ENCODE measurements at places on chromosomes 16 and 17.

DNA sequence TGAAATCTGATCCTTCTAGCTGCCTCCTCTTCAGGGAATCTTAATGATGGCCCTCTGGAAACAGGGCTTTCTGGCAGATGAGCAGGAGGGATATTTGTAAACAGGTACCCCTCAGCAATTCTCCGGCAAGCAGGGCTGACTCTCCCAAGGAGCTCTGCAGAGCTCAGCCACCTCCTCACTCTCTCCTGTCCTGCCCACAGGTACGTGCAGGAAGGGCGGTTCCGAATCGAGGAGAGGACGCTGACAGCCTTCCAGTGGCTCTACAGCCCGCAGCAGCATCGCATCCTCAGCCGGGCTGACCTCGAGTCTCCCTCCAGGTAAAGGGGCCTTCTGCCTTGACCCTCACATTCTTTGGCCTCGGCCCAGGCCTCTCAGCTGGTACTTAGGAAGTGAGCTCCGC lies 20.7 kb upstream of the CCDC92B start:
- DNase-seq, result no peak

DNA sequence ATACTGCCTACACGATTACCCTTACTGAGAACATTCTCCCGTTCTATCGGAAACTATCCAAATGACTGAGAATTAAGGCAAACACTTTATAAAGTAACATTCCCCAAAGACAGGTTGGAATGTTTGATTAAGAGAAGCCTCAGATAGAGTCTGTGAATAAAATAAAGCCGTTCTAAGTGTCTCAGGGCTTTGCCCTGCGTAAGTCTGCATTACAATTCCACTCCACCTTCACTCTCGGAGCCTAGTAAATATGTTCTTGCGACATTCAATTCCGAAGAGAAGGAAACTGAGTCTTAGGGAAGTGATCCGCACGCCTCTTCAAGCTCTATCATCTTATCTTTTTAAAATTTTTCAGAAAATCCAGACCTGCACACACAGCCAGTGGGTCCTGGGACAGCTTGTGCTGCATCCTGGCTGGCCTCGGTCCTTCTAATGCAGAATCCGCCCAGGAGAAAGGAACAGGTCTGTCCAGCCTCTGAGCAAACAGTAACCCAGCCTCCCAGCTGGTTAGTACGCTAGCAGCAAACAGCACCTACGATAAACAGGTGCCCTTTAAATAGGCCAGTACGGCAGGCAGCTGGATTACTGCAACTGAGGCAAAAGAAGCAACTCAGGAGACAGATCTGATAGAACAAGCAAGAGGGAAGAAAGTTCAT lies 254.1 kb upstream of the IRX3 start:
- DNase-seq, result no peak

DNA sequence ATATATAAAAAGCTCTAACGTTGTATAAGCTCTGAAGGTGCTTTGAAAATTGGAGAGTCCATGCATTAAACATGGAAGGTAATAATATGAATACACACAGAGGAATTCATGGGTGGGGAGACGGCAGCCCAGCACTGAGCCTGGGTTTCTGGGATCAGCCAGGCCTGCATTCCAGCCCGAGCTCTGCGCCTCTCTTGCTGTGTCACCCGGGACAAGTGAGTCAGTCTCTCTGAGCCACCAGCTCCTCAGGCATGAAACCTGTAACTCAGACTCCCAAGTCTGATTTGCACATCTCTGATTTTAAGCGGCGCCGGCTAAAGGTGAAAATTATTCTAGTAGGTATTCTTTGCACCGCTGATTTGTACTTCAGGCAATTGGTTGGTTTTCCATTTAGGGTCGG lies 238.8 kb downstream of the MRTFB start:
- DNase-seq, result peak; percentile 80

- no peak for DNase-seq
Measured at GRCh38 chr16:87815567-87815966, 49.8 kb upstream of the KLHDC4 start.

DNA sequence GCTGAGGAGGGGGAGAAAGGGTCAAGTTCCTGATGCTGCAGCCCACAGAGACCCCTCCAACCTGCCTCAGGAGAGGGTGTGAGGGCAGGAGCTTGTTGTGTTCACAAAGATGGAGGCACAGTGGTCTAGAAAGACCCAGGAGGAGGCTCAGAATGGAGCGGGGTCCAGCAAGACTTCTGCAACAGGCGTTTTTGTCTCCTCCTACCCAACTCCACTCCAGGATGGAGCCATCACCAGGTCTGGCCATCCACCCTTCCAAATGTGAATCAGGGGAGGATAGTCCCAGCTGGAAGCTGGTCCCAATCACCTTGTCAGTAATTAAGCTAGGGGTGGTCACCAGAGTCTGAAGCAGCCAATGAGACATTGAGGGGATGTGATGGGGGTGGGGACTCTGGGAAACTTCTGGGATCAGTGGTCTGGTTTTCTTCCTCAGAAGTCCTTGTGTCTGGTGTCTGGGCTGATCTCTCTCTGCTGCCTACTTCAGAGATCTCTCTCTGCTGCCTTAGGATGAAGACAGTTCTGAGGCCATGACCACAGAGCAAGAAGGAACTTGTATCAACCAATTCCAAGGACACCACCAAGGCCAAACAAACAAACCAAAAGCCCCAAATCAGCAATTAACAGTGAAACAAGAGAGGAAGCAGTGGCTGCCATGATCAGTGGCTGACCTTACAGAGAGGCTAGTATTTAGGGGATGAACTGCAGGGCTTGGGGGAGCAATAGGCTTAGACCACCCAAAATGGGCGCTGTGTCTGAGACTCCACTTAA lies 14.5 kb downstream of the CD300LB start:
- DNase-seq, result no peak

DNA sequence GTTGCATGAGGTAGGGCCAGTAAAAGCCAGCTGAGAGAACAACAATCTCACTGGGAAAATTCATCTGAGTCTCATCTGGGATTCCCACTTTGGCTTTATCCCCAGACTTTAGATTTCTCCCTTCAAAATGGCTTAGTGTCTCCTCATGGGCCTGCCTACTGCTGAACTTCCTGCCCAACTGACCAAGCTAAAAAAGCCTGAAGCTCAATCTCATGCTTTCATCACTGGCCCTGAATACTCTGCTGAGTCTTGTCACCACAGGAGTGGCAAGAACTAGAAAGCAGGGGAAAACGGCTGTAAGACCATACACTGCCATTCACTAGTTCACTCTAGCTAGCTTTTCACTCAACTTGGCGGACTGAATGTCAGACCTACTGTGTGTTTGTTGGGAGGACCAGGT lies 96.4 kb upstream of the NOG start:
- no peak for DNase-seq

DNA sequence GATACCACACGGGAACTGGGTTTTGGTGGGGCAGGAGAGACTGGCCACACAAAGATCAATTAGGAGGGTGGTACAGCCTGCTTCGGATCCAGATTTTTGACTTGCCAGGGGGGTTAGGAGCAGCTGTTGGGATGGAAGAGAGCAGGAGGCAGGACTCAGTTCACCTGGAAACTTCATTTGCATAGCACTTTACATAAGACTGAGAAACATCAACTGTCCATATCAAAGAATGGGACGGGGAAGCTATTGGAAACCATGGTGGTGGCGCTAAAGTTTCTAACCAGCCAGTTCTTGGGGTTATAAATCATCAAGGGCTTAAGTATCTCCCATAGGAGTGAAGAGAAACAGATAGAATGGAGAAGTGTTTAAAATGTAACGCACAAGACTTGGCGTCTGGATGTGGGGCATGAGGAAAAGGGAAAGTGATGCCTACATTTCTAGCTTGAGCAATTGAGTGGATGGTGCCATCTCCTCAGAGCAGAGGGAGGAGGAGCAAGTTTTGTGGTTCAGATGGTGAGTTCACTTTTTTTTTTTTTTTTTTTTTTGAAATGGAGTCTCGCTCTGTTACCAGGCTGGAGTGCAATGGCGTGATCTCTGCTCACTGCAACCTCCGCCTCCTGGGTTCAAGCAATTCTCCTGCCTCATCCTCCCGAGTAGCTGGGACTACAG lies 6.4 kb upstream of the SRCAP start:
- no peak for DNase-seq

DNA sequence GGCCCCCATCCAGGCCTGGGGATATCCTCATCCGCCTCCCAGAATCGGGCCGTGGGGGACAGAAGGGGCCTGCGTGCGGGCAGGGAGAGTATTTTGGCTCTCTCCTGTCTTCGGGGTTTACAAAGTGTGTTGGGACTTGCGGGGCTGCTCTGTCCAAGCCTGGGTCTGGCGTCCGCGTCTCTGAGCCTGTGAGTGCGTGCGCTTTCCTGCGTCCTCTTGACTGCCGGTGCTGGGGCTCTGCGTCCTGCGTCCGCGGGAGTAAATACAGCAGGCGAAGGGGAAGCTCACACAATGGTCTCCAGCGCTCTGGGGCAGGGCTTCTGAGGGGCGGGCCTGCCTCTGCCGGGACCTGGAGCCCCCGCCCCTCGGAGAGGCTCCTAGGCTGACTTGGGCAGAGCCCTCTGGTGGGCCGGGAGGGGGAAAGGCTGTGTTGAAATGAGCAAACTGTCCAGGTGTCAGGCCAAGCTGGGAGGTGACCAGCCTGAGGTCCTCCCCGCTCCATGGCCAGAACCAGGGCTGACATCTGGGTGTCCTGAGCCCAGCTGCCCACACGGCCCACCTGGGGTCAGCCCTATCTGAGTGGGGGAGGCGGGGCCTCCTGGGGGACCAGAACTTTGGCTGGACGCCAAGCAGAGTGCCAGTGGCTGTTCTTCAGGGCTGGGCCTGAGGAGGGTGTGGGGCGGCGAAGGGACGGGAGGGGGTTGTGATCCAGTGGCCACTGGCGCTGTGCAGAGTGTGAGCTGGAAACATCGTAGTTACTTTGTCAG lies 233.6 kb downstream of the SEC14L1 start:
- peak; percentile 85 for DNase-seq

DNA sequence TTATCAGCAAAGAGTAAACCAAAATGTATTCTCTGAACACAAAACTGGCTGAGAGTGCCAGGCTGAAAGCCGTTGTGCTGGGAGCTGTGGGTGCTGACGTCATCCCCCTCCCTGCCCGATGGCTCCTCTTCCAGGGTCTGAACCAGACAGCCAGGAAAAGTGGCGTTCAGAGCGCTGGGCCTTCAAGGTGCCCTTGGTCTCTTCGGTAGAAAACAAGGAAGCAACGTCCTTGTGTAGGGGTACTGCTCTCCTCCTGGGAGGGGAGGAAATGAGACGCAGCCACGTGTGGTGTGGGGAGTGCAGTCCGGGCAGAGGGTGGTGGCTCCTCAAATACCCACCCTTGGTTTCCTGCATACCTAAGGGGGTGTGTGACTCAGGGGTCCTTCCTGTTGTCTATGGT lies 394.7 kb downstream of the SEC14L1 start:
- no peak for DNase-seq

DNA sequence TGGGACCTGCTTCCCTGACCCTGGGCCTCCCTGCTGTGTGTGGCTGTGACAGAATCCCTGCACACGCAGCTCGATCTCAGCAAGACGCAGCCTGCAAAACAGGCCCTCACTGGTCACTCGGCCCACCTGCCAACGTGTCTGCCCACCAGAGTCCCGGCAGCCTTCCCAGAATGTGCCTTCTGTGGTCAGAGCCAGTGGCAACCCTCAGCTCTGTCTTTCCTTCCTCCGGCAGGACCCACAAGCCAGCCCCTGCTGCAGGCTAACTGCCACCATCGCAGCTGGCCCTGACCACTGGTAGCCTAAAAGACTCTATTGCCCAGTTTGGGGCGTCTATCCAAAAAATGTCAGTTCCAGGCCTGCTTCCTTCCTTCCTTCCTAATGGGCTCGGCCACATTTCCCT lies 83.2 kb downstream of the LITAF start:
- DNase-seq, result no peak

DNA sequence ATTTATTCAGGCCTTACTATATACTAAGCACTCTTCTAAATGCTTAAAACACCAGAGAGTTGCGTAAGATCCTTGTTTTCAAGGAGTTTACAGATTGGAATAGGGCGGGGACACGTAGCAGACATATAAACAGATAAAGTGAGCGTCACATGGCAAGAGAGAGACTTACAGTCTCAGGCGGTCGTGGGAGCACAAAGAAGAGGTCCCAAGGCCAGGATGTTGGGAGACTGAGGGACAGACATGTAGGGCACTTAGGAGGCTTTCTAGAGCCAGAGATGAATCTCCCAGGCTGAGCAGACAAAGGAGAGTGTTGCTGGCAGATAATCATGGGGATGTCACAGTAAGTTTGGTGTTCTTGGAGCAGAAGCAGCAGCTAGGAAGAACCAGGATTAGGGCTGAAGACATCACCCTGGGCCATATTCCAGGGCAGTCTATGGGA lies 119.1 kb upstream of the ANKFN1 start:
- no peak for DNase-seq

DNA sequence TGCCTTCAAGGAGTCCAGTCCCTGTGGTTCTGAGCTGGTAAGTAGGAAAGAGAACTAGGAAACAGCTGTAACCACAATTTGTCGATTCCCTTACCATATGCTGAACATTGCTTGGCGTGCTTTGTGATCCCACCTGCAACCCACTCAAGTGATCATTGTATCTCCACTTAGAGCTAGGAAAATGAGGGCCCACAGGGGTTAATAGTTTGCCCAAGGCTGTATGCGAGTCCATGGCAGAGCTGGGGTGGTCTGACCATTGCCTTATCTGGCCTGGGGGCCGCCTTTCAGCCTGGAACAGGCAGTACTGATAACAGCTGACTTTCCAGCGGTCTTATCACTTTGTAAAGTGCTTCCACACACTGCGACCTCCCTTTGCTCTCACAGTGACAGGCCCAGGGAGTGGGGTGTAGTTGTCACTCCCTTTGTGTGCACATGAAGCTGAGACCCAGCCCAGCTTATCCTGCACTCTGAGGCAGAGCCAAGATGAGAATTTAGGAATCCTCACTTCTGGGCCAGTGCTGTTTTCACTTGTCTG lies 9.8 kb downstream of the MYL4 start:
- DNase-seq, result no peak
